ENCODE measurements at places on chromosomes 2 and 18.

- DNase-seq, result no peak
Observed at GRCh38 chr18:37499044-37499443, 66.6 kb downstream of the CELF4 start.

DNA sequence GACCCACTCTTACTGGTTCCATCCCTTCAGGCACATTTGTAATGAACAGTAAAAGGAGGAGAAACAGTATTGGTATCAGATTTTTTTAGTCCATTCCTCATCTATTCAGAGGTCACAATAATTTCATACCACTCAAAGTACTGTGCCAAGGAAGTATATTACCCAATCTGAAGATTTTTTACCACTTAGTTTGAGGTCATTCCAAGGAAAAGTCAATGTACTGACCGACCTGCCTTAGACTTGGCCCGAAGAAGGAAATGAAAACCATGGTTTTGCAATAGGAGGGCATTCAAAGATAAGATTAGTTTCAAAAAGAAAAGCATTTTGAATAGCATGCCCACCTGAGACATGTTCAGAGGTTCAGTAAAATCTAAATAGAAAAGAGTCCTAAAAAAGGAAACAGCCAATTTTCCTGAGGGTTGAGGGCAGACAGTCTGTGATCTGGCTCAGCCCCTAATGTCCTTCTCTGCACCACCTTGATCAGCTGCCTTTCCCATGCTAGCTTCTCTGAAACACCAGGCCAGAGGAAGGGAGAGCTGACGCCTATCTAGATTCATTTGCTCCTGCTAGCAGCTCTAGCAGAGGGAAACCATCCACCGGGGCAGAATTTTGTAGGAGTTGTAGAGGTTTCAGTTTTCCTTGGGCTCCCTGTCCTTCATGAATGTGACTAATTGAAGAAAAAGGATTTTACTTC, 107.3 kb upstream of the FZD5 start:
- DNase-seq, result no peak

DNA sequence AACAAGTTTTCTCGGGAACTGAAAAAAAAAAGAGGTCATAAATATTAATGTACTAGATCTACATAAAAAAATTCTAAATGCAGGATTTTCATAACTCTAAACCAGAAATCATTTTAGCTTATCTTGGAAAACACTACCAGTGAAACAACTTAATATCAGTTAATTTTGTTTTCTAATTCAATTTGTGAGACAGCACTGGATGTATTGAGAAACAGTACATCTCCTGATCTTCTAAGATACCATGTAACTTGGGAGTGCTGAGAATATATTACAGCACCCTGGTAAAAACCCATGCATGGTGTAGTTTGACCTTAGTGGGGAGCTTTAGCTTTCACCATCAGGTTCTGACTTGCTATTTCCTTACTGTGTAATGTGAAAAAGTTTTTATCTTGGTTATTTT, 129.6 kb downstream of the NRXN1 start:
- DNase-seq, result no peak

DNA sequence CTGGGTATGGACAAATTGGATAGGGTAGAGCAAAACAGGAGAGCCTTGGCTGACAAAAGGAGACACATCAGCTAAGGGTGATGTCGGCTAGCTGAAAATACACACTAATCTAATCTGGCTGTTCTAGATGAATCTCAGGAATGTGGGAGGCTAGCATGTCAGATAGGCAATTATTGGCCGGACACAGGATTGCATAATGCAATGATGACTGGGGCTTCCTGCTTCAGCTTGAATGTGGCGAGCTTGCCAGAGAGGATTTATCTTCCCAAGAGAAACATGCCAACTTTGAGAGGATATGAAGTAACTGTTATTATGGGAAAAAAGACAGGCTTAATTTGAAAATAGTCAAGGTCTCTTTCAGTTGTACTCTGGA, 102.4 kb downstream of the TRIB2 start:
- DNase-seq, result peak; percentile 97

- no peak for DNase-seq
Observed at GRCh38 chr18:45741056-45741455, 17.1 kb downstream of the SLC14A1 start.

- DNase-seq, result peak; percentile 70
Observed at GRCh38 chr2:166239548-166239947, 111.7 kb upstream of the SCN1A start.

DNA sequence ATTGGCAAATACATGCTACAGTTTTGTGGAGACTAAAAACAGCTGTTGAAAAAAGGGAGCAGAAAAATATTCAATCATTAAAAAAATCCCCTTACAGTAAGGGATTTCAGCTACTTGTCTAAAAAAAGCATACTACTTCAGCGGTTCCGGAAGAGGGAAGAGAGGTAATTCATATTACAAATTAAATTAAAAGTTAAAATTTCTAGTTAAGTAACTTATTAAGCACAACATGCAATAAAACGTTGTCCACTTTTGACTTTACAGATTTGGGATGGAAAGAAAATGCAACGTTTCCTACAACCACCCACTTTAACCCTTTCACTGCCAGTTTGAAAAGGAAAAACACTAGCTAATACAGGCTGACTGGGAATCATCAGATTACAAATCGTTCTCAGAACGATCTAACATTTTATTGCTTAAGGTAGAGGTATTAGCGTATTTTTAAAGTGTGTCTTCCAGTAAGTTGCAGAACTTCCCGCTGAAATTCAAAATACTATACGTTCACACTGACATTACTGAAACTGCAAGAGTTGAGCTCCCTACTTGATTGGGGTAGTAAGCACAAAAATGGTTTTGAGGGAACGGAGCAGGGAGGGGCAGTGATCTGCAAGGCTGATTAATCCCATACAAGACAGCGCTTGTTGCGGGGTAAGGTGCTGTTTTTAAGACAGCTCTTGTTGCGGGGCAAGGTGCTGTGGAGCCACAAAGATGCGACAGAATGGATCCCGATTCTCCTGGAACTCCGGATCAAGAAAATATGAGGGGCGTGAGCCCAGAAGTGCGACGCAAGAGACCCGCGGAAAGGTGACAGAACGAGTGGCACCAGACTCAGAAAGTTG, 743 bp downstream of the HADHA start:
- DNase-seq, result no peak

- DNase-seq, result no peak
Observed at GRCh38 chr2:100053087-100053885, 89.1 kb downstream of the AFF3 start.

GRCh38 chr2:36753706-36754221, 57.3 kb downstream of the VIT start:
- DNase-seq, result no peak

- no peak for DNase-seq
Observed at GRCh38 chr18:59021500-59021899, 118.2 kb upstream of the SEC11C start.

DNA sequence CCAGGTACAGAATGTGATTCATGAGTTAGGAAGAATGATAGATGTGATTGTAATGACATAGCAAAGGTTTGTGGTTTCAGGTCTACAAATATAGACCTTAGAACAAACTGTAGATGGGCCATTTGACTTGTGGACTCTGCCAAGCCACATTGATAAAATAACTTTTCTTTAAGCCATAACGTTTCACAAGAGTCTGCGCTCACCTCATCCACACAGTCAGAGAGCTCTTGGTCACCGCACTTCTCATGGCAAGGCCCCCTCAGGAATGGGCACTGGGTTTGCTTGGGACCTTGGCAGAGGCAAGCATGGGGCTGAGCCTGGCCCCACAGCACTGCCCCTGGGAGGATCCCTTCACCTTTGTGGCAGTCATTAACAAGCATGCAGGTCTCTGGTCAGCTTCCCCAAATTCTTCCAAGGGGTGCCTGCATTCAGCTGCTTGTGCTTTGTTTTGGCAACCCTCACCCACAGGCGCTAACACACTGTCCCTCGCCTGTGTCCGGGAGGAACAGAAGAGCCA, 14.0 kb downstream of the ARMC9 start:
- peak; percentile 77 for DNase-seq

- DNase-seq, result no peak
Observed at GRCh38 chr2:167049659-167050058, 161.4 kb downstream of the XIRP2 start.

DNA sequence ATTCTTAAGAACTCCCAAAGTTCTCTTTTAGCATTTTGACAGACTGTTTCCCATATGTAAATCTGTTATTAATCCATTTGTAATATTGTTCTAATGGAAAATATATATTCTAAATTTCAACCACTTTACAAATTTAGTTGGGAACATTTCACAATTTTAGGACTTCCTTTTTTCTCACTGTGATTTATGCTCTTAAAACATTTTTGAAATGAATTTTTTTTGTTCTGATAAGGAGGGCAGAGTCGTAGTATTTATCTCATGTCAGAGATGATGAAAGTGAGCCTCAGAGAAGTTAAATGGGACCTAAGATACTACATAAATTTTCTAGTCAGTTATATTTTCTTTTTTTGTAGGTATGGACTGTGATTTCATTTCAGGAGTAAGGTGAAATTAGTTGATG, 26.6 kb downstream of the RASGRP3 start:
- DNase-seq, result no peak

- DNase-seq, result no peak
Observed at GRCh38 chr18:48645427-48646002, 106.7 kb downstream of the CTIF start.

DNA sequence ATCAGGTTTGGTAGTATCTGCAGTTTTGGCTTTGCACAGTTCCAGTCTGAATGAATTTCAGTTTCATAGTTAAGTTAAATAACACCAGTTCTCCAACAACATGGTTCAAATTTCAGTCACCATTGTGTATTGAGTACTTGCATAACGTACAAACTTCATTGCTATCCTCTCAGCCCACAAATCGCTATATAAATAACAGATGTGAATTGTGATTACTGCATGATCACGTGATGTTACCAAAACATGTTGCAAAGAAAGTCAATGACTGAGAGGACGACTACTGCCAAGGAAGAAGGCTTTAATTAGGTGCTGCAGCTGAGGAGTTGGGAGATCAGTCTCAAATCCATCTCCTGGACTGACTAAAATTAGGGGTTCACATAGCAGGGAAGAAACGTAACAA, 48.2 kb downstream of the COL4A4 start:
- no peak for DNase-seq
